HS-27A (cell line): ENCODE measurements at places on chromosomes 5 and 9.

DNA sequence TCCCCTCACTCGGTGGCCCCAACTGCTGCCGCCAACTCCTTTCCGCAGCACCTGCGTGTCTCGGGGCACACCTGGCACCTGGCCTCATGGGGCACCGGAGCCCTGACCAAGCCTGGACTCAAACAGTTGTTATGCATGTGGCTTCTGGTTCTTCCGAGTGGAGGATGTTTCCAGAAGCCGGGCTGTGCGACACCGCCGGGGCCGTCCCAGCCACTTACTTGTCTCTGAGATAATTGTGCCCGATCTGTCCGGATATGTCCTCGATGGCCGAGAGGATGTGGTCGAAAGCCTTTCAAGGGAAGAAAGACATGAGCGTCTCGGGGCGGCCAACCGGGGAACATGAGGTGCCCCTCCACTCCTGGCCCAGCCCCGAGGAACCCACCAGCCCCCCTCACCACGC is 38.4 kb downstream of the EXOC3 start:
- no peak for DNase-seq

DNA sequence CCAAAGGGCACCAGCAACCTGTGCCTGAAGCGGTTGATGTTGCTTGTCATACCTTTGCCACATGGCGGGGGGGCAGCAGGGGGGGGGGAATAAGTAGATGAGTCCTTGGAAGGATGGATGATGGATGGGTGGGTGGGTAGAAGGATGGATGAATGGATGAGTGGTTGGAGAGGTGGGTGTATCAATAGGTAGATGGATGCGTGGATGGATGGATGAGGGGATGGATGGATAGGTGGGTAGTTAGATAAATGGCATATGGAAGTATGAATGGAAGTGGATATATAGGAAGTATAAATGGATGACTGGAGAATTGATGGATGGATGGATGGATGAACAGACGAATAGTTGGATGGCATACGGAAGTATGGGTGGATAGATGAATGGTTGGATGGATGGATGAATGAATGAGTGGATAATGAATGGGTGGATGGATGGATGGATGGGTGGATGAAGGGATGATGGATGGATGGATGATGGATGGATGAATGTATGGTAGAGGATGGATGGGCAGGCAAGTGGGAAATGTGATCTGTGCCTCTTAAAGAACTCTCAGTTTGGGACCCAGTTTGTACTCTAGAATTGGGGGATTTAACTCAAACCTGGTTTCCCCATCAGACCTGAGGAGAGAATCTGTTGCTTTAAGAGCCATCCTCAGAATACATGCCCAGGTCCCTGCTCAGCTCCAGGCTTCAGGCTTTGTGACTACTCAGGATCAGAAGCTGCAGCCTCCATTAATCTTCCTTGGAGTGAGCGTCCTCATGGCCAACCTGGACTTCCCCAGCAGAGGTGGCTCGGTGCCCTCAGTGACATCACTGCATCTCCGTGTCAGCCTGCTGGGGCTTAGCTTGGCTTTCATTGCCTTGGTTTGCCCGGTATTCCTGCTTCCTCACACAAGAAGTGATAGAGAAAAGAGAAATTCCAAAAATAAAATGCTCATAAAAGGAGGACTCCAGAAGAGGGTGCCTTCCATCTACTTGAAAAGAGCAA is 27.6 kb upstream of the SUSD3 start:
- DNase-seq: no peak

DNA sequence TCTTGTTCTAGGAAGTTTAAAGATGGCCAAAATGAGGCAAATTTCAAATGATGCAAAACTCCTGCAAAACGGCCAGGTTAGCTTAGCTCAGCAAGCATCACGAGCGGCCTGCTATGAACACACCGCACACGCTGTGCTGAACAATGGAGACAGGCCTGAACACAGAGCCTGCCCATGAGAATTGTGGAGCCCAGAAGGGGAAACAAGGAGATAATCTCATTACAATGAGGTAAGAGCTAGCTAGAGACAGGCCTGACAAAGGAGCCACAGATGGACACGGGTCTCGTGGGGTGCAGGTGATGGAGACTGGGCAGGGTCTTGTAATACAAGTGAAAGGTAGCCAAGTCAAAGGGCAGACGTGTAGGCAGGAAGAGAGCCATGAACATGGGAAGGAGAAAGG is 50.2 kb downstream of the PSMB7 start:
- DNase-seq: no peak

GRCh38 chr5:157486221-157486681 is 26.2 kb downstream of the NIPAL4 start:
- DNase-seq: no peak

DNA sequence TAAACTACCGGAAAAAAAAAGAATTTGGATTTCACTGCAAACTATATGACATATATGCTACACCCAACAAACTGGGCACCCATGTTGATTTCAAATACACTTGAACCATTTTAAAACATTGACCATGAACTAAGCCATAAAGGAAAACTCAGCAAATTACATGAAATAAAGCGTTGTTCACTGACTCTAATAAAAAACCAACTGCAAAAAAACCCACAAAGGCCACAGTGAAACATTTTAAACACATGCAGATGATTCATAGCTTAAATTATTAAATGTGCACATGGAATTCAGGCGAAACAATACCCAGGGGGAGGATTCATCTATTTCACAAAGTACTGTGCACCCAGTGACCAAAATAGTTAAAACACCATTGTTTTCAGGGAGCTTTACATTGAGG is 33.3 kb downstream of the MTRR start:
- DNase-seq: no peak

GRCh38 chr5:156134216-156134615 is 192.7 kb upstream of the SGCD start:
- DNase-seq: no peak

GRCh38 chr9:85942913-85943709 is 2.2 kb downstream of the NAA35 start:
- DNase-seq: no peak

DNA sequence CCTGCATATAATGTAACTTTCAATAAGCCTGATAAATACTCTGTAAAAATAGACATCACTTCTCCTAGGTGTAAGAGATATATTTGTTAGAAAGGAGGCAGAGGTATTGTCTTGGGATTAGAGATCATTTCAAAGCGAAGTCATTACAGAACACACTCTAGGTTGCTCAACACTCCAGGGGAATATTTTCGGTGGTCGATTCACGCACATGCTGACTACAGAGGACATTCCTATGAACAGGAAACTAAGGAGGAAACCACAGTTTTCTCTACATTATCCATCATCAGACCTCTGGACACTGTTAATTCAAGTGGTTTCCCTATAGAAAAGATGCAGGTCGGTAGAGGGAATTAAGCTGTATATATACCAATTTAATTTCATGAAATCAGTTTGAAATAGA is 370.0 kb downstream of the NDUFS4 start:
- no peak for DNase-seq

- DNase-seq: no peak
Measured at GRCh38 chr5:168120401-168121137, 170.9 kb upstream of the WWC1 start.

- no peak for DNase-seq
Measured at GRCh38 chr5:172545291-172545801, 91.0 kb upstream of the SH3PXD2B start.
